IPS DF 6.9 (cell line): ENCODE measurements at places on chromosomes 11 and 22.
A peak's percentile ranks its signal among the peaks of the same experiment; 100 is the strongest.

- no peak for DNase-seq
- no peak overlapping the region for H3K27ac ChIP-seq
Measured at GRCh38 chr11:6654281-6655019, 1.2 kb downstream of the DCHS1 start.

DNA sequence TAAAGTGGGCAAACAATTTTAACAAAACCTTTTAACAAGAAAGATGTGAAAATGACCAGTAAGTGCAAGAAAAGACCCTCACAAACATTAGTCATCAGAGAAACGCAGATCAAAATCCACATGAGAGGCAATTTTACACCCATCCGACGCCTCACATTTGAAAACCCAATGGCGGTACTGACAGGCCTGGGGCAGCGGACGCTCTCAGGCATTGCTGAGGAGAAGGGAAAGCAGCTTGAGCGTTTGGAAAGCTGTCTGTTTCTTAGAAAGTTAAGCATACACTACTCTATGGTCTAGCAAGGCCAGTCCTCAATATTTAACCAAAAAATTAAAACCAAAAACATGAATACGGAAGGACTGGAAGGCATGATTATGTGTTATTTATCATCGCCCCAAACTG, 2.0 kb upstream of the KRTAP5-8 start:
- no peaks in the 10 kb centered on the region for H3K36me3 ChIP-seq
- no peak for DNase-seq
- no peaks in the 10 kb centered on the region for H3K27me3 ChIP-seq
- no peak overlapping the region for H3K27ac ChIP-seq
- no peaks in the 10 kb centered on the region for H3K4me1 ChIP-seq

DNA sequence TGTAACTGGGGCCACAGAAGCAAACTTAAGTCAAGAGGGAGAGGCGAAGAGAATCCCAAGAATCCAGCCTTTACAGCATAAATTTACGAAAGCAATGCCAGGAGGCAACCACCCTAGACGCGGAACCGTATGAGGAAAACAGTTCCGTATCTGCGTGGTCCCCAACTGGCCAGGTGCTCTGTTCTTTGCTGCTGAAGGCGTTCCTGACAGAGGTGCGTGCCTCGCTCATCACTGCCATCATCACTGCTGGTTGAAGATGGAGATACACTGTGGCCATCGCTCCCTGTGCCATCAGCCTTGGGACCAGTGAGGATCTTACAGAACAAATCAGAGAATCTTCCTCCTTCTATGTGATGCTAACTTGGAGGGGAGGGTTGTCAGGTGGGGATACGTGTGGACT, 270.5 kb upstream of the B3GAT1 start:
- H3K27ac ChIP-seq, result no peak overlapping the region
- no peaks in the 10 kb centered on the region for H3K36me3 ChIP-seq
- no peak overlapping the region for H3K4me3 ChIP-seq
- no peaks in the 10 kb centered on the region for H3K27me3 ChIP-seq
- no peak for DNase-seq

DNA sequence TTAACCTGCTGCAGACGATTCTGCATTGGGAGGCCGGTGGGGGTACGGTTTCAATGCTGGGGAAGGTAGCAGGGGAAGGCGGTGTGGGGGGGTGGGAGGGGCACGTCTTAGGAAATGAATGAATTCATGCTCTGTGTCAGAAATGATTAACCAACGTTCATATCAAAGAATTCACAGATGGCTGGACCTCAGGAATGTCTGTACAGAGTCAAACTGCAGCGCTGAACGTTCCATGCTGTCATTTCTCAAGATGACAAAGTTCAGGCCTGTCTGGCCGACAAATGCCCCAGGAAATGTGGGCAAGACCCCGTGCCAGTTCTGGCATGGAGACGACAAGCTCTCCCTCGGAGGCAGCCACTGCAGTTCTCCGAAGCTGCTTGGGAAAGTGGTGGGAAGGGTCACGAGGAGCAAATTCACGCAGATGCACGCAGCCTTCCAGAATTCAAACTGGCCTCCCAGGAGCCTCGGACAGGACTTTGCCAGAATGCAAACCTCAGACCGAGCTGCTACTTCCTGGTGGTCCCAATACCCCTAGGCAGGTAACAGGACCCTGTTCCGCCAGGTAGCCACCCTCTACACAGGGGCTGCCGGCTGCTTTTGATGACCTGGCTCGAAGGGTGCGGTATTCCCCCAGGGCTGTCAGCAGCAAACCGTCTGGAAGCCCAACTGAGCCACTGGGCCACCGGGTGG, 81.5 kb downstream of the TRMU start:
- no peak for DNase-seq
- H3K36me3 ChIP-seq, result no peaks in the 10 kb centered on the region
- no peaks in the 10 kb centered on the region for H3K27me3 ChIP-seq
- H3K27ac ChIP-seq, result no peak overlapping the region
- H3K4me3 ChIP-seq, result no peak overlapping the region

GRCh38 chr11:82792319-82792718, 58.7 kb upstream of the FAM181B start:
- H3K36me3 ChIP-seq, result no peaks in the 10 kb centered on the region
- no peak overlapping the region for H3K4me3 ChIP-seq
- H3K27me3 ChIP-seq, result no peaks in the 10 kb centered on the region
- no peak overlapping the region for H3K27ac ChIP-seq
- DNase-seq, result no peak
- no peaks in the 10 kb centered on the region for H3K4me1 ChIP-seq

GRCh38 chr11:13698132-13698531, 29.7 kb downstream of the FAR1 start:
- no peaks in the 10 kb centered on the region; the same call in 1 of the 2 replicates for H3K36me3 ChIP-seq
- H3K27ac ChIP-seq, result no peak overlapping the region
- no peaks in the 10 kb centered on the region for H3K4me1 ChIP-seq
- H3K4me3 ChIP-seq, result no peak overlapping the region
- DNase-seq, result no peak

- DNase-seq, result no peak
- no peaks in the 10 kb centered on the region for H3K36me3 ChIP-seq
- H3K4me1 ChIP-seq, result peaks cover 4% of the 10 kb centered on the region
- H3K4me3 ChIP-seq, result no peak overlapping the region
- no peak overlapping the region for H3K27ac ChIP-seq
Measured at GRCh38 chr11:84922212-84922805, 704.8 kb downstream of the DLG2 start.

DNA sequence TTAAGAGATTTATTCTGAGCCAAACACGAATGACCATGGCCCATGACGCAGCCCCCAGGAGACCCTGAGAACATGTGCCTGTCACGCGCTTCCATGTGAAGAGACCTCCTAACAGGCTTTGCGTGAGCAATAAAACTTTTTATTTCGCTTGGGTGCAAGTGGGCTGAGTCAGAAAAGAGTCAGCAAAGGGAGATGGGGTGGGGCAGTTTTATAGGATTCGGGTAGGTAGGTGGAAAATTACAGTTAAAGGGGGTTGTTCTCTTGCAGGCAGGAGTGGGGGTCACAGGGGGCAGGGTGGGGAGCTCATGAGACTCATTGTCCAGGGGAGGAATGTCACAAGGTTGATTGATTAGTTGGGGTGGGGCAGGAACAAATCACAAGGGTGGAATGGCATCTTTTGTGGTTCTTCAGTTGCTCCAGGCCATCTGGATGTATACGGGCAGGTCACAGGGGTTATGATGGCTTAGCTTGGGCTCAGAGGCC, 77.2 kb upstream of the FTH1 start:
- DNase-seq, result no peak
- no peak overlapping the region for H3K27ac ChIP-seq
- no peaks in the 10 kb centered on the region for H3K36me3 ChIP-seq

DNA sequence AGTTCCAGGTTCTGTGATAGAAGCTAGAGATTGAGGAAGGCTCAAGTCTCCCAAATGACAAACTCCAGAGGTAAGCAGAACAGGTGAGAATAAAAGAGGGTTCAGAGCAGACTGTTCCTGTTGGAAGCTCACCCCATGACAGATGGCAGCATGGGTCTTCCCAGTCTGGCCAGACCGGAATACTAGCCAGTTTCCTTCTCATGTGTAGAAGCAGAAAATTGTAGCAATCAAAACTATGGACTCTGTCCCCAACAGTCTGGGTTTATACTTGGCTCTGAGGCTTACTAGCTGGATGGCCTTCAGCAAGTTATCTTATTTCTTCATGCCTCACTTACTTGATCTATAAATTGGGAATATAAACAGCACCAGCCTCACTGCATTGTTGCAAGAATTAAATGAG, 494.8 kb downstream of the MN1 start:
- no peaks in the 10 kb centered on the region for H3K36me3 ChIP-seq
- no peak for DNase-seq

DNA sequence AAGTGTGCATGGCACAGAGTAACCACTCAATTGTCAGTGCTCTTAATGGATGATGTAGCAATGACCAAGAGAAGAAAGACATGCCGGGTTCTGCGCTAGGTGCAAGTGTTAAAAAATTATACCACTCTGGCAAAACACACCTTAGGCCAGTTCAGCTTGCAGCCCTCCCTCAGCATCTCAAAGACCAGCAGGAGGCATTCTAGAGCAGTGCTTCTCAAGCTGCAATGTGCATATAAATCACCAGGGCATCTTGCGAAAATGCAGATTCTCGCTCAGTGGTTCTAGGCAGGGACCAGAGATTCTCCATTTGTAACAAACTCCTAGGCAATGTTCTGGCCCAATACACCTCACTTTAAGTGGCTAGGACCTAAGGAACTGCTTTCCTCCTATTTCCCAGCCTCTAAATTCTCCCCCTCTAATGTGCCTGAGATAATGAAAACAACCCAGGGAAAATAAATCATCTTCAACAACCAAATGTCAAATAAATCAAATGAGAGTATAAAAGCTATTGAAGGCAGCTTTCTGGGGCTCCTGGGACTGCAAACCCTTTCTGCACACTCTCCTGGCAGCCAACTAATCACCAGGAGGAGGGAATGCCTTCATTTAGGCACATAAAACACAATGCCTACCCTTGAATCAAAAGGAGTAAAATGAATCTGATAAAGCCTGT, 337.2 kb upstream of the API5 start:
- no peaks in the 10 kb centered on the region for H3K27me3 ChIP-seq
- no peak overlapping the region for H3K27ac ChIP-seq
- H3K4me3 ChIP-seq, result no peak overlapping the region
- no peaks in the 10 kb centered on the region for H3K4me1 ChIP-seq
- no peaks in the 10 kb centered on the region for H3K36me3 ChIP-seq

DNA sequence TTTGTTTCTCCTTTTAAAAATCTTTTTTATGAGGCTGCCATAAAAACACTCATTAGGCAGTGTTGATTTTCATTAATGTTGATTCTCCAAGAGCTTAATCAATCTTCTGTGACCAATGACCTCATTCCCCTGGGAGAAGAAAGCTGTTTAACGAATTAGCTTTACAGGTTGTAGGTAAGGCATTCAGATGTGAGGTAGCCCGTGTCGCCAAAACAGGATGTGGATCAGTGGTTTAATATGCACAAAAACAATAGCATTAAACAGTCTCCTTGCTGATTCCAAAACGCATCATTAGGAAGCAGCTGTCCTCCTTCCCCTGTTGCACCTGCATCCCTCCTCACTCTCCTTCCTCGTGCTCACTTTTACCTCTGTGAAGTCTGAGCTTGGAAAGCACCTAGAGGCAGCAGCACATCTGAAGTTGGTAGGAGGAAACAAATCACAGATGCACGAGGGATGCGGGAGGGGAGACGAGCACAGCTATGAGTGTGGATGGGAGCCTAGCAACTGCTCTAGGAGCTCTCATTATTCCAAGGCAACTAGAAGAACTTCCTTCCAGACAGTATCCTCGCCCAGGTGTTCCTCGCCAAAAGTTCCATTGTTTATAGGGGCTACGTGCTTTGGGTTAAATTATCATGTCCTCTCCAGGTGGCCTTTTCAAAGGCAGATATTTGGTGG, 179.4 kb upstream of the SNX19 start:
- no peaks in the 10 kb centered on the region for H3K27me3 ChIP-seq
- no peaks in the 10 kb centered on the region for H3K36me3 ChIP-seq
- no peak overlapping the region for H3K27ac ChIP-seq

GRCh38 chr11:86941871-86942599, 13.2 kb downstream of the FZD4 start:
- no peak for DNase-seq
- no peaks in the 10 kb centered on the region for H3K27me3 ChIP-seq
- no peaks in the 10 kb centered on the region for H3K36me3 ChIP-seq
- no peak overlapping the region for H3K4me3 ChIP-seq
- H3K27ac ChIP-seq, result no peak overlapping the region
- H3K4me1 ChIP-seq, result peaks cover 4% of the 10 kb centered on the region

- no peaks in the 10 kb centered on the region; the same call in 1 of the 2 replicates for H3K27me3 ChIP-seq
- no peak for DNase-seq
- peaks cover 15% of the 10 kb centered on the region for H3K4me1 ChIP-seq
- H3K27ac ChIP-seq, result no peak overlapping the region
- peak overlapping the region; percentile 20; the same call in 1 of the 2 replicates for H3K4me3 ChIP-seq
- H3K36me3 ChIP-seq, result no peaks in the 10 kb centered on the region
Measured at GRCh38 chr11:65554057-65554818, 3.9 kb downstream of the LTBP3 start.
